ENCODE measurements at places on chromosomes 13 and 19. TPM values are rescaled to one million over a fixed set of nuclear protein-coding genes. Genes with fewer than 3 reads are reported as not detected.

DNA sequence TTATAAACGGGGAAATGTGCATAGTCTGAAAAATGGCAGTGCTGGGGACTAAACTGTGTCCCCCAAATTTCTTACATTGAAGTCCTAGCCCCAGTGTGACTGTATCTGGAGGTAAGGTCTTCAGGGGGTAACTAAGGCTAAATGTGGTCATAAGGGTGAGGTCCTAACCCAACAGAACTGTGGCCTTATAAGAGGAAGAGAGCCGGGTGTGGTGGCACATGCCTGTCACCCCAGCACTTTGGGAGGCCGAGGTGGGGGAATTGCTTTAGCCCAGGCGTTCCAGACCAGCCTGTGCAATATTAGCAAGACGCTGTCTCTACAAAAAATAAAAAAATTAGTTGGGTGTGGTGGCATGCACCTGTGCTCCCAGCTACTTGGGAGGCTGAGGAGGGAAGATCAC, 17.8 kb downstream of the PROZ start:
- no peaks in the 10 kb centered on the region for H3K27me3 ChIP-seq
- no peaks in the 10 kb centered on the region for H3K4me1 ChIP-seq
- no peak for DNase-seq

The ZNF726 gene
- total RNA-seq: 4.2 TPM

DNA sequence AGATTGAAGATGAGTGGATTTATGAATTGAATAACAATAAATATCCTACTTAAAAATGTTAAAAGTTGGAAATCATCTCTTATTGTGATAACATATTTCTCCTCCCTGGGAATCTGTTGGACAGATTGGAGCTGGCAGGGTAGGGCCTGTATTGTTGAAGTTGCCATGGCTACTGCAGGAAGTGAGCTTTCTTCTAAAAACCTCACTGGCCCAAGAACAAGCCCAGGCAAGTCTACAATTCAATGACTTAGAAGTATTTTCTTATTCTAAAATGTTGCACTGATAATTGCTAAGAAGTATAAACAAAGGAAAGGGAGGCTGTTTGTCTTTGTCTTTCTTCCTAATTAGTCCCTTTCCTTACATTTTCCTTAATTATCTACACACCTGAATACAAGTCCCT, 112.1 kb downstream of the DLEU7 start:
- H3K4me1 ChIP-seq: peaks cover 15% of the 10 kb centered on the region
- no peaks in the 10 kb centered on the region for H3K27me3 ChIP-seq
- H3K36me3 ChIP-seq: peaks cover 9% of the 10 kb centered on the region
- peak overlapping the region; percentile 56 for H3K4me3 ChIP-seq
- no peak for DNase-seq
- H3K27ac ChIP-seq: peak overlapping the region; percentile 96

The PRR19 gene
- 2.4 TPM for total RNA-seq

DNA sequence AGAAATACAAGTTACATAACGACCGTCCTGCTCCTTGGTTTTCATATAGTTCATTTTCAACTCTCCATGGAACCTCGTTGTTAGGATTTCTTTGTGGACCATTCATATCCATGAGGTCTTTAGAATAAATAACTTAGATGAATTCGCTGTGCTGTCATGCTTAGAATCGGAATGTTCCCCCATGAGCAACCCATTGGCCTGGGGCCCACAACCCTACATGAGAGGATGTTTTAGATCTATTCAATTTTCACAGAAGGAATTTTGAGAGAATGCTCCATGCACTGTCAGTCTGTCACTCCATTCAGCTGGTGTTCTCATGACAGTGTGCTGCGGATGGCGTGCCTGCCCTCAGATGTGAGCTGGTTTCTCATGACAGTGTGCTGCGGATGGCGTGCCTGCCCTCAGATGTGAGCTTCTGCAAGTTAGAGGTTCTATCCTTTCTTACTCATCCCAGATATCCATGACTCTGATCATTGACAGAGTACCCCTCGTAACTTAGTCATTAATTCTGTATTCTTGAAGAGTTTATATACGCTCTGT, 1193.1 kb downstream of the EFNB2 start:
- no peaks in the 10 kb centered on the region for H3K36me3 ChIP-seq
- no peaks in the 10 kb centered on the region for H3K27me3 ChIP-seq
- no peak overlapping the region for H3K4me3 ChIP-seq
- H3K27ac ChIP-seq: no peak overlapping the region
- DNase-seq: no peak

GRCh38 chr13:51532736-51533197, 51.5 kb upstream of the WDFY2 start:
- H3K4me1 ChIP-seq: no peaks in the 10 kb centered on the region
- H3K27ac ChIP-seq: no peak overlapping the region
- DNase-seq: no peak
- no peaks in the 10 kb centered on the region for H3K27me3 ChIP-seq

The ZNF582 gene
- total RNA-seq: 3.7 TPM

DNA sequence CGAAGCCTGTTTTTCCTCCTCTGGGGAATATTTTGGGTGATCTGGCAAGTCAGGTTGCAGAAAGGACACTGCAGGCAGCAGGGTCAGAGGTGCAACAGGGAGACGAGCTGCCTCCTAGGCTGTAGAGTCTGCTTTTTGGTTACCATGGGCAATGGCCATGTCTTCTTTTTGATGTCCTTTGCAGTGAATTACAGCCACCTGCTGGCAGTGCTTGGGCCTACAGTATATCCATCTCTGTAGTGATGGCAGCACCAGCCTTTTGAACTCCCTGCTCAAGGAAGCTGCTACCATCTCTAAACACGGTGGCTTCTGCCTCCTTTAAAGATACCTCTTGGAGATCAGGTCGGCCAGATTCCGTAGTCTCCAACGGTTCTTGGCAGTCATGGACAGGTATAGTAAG, 73.9 kb downstream of the WTIP start:
- no peaks in the 10 kb centered on the region for H3K4me1 ChIP-seq
- H3K36me3 ChIP-seq: no peaks in the 10 kb centered on the region
- H3K27me3 ChIP-seq: peaks cover 49% of the 10 kb centered on the region
- no peak overlapping the region for H3K4me3 ChIP-seq
- no peak for DNase-seq

- H3K4me3 ChIP-seq: no peak overlapping the region
- DNase-seq: no peak
- peaks cover 23% of the 10 kb centered on the region for H3K4me1 ChIP-seq
- no peak overlapping the region for H3K27ac ChIP-seq
- no peaks in the 10 kb centered on the region for H3K27me3 ChIP-seq
- H3K36me3 ChIP-seq: no peaks in the 10 kb centered on the region
Observed at GRCh38 chr19:39941151-39941550, 6.7 kb upstream of the FCGBP start.

GRCh38 chr19:12494260-12494860, 9.7 kb upstream of the ZNF709 start:
- peaks cover 8% of the 10 kb centered on the region for H3K4me1 ChIP-seq
- H3K27ac ChIP-seq: no peak overlapping the region
- DNase-seq: no peak
- H3K27me3 ChIP-seq: no peaks in the 10 kb centered on the region
- no peaks in the 10 kb centered on the region for H3K36me3 ChIP-seq

GRCh38 chr19:44818466-44819031, 9.6 kb downstream of the BCAM start:
- DNase-seq: no peak
- H3K27me3 ChIP-seq: no peaks in the 10 kb centered on the region
- H3K4me3 ChIP-seq: no peak overlapping the region
- no peaks in the 10 kb centered on the region for H3K4me1 ChIP-seq

DNA sequence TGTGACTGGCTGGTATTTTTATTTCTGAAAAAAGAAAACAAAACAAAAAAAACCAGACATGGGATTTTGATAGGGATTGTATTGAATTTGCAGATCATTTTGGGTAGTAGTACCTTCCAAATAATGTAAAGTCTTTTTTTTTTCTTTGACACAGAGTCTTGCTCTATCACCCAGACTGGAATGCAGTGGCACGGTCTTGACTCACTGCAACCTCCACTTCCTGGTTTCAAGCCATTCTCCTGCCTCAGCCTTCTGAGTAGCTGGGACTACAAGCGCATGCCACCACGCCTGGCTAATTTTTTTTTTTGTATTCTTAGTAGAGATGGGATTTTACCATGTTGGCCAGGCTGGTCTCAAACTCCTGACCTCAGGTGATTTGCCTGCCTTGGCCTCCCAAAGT, 4.2 kb downstream of the ZNF101 start:
- no peak overlapping the region for H3K4me3 ChIP-seq
- peaks cover 27% of the 10 kb centered on the region for H3K36me3 ChIP-seq
- H3K27me3 ChIP-seq: no peaks in the 10 kb centered on the region
- no peak for DNase-seq
- H3K27ac ChIP-seq: no peak overlapping the region
- H3K4me1 ChIP-seq: peaks cover 11% of the 10 kb centered on the region

The NPHS1 gene
- total RNA-seq: 1.9 TPM

DNA sequence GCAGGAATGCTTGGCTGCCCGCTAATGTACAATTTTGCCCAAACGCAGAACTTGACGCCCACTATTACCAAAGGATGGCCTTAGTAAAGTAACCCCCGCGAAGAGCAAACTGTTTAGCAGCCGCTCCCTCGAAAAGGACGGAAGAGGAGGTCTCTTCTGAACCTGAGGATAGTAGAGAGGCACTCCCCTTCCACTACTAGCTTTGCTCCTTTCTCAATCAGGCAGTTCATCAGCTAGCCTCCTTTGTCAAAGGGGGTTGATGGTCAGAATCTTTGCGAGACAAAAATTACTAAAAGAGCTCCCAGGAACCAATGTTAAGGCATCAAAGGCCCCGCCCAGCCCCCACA, 534 bp downstream of the CAB39L start:
- DNase-seq: no peak
- H3K27ac ChIP-seq: peak overlapping the region; percentile 99
- no peaks in the 10 kb centered on the region for H3K27me3 ChIP-seq
- peaks cover 18% of the 10 kb centered on the region for H3K4me1 ChIP-seq

The ZNF460 gene
- 66.1 TPM for total RNA-seq

DNA sequence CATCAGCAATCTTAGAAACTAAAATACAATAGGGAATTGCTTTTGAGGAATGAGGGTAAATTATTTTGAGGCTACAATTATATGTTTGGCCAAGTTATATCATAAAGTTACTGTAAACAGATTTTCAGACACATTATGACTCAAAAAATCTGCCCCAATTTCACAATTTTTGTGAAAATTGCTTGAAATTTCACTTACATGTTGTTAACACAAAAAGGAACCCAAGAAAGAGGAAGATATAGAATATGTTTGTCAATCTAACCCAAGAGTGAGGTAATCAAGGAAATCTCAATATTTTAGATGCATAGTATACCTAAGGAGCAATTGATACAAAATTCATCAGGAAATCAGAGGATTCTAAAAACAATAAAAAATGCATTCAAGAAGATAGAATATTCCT, 73.9 kb upstream of the FNDC3A start:
- H3K4me1 ChIP-seq: no peaks in the 10 kb centered on the region
- no peak for DNase-seq
- no peak overlapping the region for H3K4me3 ChIP-seq
